Eye (tissue), 1 donor: ENCODE measurements at places on chromosomes 6 and 20.

DNA sequence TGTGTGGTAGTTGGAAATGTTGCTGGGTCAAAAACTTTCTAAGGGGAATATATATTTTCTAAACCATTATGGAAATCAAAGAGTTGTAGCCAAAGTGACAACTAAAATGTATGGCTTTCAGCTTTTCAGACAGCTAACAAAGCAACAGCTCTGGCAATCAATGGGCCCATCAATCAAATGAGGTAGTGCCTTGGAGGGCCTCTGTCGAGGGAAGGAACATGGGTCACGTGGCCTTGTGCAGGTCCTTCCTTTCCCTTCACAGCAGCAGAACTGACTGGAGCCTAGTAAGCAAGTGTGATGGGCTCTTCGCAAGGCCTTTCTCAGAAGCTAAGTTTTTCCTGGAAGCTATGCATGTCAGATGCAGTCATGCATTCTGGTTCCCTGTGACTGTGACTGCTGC, 17.9 kb downstream of the FAXC start:
- DNase-seq = peak; percentile 58

GRCh38 chr6:134954272-134955000, 4.5 kb upstream of the ALDH8A1 start:
- DNase-seq = no peak

GRCh38 chr6:157447735-157448134, 66.7 kb downstream of the ZDHHC14 start:
- no peak for DNase-seq

DNA sequence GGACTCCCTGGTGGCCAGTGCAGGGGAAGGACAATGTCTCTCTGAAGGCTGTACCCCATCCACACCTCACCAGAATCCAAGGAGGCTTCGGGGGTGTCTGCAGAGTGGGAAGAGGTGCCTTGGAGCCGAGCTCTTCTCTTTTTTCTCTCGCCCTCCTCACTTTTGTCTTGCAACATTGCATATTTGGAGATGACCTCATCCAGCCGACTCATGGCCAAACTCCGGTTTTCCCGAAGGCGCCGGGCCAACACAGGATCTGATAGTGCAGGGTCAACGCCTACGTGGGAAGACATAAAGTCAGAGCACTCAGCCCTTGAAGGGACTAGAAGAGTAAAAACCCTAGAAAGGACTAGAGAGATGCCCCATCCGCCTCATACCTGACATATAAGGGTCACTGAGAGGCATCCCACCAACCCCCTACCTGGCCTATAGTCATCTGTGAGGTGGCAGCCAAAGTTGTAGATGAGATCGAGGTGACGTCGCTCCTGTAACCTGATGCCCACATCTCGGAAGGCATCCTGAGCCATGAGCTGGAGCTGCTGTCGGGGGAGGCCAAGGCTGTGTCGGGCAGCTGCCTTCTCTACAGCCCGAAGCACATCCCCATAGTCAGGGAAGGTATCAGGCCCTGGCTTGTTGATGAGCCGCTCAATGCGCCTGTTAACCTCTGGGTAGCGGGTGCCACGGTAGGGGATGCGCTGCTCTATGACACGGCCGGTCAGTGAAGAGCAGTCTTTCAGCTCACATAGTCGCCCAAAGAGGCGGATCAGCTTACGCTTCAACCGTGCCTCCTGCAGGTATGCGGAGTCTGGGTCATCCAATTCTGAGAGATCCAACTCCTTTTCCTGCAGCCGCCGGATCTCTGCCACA, 3.0 kb upstream of the ZBTB22 start:
- DNase-seq = no peak

DNA sequence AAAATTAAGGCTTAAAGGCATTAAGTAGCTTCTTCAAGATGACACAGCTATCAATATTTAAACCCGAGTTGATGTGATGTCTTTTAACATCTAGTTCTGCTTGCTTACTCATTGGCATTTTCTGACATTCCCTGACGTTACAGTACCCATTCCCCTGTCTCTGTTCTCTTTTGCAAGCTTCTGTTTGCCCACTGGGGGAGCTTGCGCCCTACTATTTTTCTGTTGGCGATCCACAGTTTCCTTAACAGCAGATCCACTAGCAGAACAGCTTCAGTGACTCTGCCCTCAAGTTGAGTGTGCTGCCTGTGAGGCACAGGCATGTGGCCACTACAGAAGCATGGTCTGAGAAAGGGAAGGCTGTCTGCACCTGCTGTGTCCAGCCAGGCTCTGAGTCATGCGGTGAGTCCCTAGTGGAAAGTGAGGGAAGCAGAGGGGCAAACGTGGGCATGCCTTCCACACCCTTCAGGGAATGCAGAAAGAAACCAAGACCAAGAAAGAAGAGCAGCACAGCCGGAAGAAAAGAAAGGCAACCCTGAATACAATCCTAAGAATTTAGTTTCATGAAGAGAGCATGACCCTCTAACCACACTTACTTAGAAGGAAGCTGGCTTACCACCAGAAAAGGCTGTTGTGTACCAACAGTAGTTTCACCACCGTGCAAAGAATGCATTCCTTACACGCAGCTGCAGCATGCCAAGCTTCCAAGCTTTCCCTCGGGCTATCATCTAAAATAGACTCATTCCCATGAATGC, 97.7 kb upstream of the VGLL2 start:
- DNase-seq = peak; percentile 31

DNA sequence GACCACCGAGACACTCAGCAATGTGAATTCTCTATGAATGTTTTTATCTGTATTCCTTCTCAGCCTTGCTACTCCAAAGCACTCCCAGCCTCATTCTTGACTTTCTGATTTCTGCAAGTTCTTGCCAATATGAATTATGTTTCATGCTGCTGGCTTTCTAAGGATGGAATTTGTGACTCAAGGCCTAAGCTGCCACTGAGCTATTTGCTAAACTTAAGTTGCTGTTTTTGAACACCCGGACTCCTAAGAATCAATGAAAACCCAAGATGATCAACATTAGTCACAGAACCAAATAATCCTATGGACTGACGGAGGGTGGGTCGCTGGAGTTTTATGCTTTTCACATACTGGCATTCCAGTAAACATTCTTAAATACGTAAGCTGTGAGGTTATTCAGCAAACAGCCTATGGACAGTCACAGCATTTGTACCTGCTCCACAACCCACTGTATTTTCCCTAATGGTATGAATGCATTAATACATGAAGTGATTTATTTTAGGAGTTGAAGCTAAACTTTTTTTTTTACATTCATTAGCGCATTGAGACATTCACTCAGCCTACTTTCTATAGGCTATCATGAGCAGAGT, 8.2 kb upstream of the PXDC1 start:
- peak; percentile 28 for DNase-seq

DNA sequence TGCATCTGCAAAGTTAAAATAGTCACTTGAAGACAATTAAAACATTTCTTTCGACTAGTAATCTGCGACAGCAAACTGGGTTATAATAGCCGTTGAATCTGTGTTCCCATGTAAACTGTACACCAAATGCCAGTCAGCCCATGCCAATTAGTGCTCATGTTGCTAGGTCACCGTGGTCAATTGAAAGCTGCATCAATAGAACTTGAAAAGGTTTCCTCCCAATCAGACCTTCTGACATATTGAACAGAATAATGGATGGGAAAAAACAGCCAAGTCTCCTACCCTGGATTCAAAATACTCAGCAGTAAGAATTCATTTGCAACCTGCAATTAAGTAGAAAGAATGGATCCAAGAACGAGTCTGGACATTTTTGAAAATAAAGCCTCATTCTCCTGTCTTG, 11.2 kb downstream of the NKX2-4 start:
- DNase-seq = no peak

DNA sequence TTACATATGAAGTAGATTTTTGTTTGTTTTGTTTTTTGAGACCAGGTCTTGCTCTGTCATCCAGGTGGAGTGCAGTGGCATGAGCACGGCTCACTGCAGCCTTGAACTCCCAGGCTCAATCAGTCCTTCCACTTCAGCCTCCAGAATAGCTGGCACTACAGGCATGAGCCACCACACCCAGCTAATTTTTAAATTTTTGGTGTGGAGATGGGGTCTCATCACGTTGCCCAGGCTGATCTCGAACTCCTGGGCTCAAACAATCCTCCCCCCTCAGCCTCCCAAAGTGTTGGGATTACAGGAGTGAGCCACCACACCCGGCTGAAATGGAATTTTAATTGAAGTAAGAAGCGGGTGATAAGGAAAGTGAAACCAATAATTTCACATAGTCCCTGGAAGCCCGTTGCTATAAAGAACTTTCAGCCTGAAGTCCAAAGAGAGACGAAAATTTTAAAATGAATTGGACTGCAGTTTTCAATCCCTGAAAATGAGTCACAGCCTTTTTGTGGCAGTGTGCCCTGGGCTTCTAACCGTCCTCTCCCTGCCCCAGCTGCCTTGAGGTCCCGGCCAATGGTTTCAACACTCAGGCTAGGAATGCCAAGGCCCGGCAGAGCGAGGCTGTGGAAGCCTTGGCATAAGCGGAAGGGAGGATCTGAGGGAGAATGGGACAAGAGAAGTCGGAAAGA, 757 bp downstream of the RAET1E start:
- no peak for DNase-seq

DNA sequence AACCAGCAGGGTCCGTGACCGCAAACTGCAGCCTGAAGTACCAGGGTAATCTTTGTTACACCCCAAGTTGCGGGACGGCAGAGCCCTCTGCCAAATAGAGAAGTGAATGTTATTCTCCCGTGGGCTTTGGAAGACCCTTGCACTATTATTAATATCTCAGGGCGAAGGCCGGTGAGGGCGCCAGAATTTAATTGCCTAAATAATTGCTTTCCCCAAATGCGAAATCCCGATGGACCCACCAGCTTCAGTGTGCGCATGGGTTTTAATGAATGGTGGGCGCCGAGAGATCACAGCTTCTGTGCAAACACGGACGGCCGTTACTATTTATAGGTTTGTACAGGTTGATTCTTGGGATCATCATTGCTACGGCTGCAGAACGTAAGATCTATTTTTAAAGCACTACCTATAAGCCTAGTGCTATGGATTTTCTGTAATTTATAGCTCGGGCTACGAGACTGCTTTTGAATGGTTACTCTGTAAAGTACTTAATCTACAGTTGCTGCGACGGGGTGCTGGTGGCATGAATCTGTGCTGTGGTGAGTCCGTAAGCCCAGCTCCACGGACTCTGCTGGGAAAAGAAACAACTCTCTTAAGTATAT, 15.2 kb upstream of the PHACTR3 start:
- DNase-seq = no peak

- peak; percentile 86 for DNase-seq
These were observed 6.0 kb upstream of the LKAAEAR1 start for GRCh38 chr20:64090165-64090564.

GRCh38 chr20:41006936-41007474, 21.6 kb upstream of the TOP1 start:
- no peak for DNase-seq

DNA sequence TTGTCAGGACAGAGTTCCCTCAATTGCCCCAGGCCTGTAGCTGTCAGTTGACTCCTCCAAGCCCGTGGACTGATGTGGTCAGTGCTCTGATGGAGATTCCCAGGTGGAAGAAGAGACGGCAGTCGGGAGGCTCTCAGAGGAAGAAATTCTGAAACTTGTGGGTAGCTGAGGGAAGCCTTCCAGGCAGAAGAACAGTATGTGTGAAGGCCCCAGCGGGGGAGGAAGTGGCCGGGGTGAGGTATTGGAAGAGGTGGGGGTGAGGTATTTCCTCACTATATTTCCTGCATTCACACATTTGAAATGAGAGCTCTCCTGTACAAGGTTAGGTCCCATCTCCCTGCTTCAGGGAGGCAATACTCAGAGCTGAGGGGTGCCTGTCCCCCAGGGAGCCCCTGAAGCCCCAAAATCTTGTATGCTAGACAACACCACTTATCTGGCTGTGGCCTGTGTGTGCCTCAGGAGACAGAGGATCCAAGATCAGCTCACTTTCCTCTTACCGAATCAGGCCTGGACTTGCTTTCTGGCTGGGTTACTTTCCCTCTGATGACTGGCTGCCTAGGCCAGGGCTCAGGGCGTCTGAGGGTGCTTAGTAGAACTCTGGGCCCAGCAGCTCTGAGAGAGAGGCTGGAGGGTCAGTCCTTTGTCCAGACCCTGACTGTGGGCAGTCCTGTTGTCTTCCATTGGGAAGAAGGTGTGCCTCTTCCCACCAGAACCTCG, 49.3 kb upstream of the MYL9 start:
- DNase-seq = no peak

GRCh38 chr6:11750682-11751081, 27.9 kb downstream of the ADTRP start:
- DNase-seq = no peak

GRCh38 chr6:159929819-159930218, 39.0 kb downstream of the MAS1 start:
- DNase-seq = no peak

- peak; percentile 92 for DNase-seq
These were observed 262.2 kb downstream of the EYA4 start for GRCh38 chr6:133503336-133503729.
